ENCODE measurements at places on chromosomes 3 and 15.

DNA sequence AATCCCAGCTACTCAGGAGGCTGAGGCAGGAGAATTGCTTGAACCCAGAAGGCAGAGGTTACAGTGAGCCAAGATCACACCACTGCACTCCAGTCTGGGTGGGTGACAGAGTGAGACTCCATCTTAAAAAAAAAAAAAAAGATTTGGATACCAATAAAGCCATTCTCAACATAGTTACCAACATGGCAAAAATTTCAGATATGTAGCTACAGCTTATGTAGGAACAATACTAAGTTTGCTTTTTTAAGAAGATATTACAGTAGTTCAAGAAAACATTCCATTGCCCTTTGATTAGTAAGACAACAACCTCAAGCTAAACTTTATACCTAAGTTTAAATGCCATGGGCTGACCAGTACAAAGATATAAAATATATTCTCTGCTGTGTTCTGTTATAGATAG, 34.4 kb downstream of the ZNF106 start:
- peaks cover 14% of the 10 kb centered on the region for H3K4me1 ChIP-seq
- H3K36me3 ChIP-seq, result peaks cover 10% of the 10 kb centered on the region
- no peak overlapping the region for H3K4me3 ChIP-seq
- DNase-seq, result no peak
- H3K27ac ChIP-seq, result no peak overlapping the region
- no peaks in the 10 kb centered on the region for H3K27me3 ChIP-seq

DNA sequence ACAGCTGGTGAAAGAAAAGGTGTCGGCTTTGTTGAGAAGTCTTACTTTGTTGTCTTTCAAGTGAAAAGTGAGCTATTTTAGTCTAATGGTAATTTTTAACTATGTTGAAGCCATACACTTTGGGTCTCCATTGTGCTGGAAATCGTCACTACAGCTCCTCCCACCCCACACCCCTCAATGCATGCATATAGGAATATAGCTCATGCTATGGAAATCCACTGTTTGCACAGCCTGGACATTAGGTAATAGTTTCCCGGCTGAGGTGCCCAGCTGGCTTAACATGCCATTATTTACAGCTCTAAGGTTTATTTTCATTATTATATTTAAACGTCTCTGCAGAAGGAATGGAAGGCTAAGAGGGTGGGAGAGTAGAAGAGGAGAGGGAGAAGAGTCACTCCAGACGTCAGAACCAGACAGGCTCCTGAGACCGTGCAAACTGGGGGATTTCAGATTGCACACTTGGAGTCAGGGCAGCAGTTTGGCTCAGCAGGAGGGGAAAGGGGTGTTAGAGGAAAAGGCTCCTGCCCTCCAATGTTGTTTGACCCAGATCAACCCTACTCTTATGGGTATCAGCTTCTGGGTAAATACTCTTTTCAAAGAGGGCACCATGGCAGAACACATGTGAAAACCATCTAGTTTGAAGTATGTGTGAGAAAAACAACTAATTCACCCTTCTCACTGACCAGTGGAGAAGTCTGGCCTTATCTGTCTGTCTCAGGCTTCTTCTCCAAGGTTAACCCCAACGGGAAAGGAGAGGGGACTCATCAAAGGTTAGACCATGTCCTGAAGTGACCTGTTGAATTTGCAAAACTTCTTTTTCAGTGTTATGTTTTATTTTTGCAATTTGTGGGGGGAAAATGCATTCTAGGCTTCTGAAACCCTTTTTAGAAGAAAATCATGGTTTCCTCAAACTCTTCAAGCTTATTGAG, 218.7 kb upstream of the CTDSPL start:
- H3K4me1 ChIP-seq, result no peaks in the 10 kb centered on the region
- H3K36me3 ChIP-seq, result no peaks in the 10 kb centered on the region
- H3K27me3 ChIP-seq, result peaks cover 6% of the 10 kb centered on the region
- H3K27ac ChIP-seq, result no peak overlapping the region

DNA sequence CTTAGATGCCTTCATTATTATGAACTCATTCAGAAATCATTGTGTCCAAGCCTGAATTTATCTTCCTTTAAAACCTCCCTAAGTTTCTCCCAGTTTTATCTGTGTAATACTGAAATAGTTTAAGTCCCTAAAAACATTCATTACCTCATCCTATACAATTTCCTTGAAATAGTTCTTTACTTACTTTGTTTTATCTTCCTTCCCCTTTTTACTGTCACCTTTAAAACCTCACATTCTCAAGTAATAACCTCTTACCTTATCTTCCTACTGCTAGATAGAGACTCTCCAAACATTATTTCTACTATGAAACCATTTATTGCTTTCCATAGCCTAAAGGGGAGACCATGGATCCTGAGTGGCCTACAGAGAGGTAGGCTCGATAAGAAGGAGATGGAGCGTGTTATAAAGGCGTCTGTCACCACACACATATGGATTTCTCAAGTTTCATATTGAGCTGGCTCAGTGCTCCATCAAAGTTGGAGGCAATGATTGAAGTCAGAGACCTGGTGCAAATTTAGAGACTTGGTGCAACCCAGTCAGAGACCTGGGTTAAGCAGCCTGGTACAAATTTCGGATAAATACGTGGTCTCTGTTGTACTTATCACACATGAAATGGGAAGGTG, 140.4 kb downstream of the NFKBIZ start:
- H3K4me1 ChIP-seq, result peaks cover 57% of the 10 kb centered on the region
- no peak for DNase-seq
- peak overlapping the region; percentile 78 for H3K27ac ChIP-seq
- peaks cover 5% of the 10 kb centered on the region for H3K36me3 ChIP-seq

DNA sequence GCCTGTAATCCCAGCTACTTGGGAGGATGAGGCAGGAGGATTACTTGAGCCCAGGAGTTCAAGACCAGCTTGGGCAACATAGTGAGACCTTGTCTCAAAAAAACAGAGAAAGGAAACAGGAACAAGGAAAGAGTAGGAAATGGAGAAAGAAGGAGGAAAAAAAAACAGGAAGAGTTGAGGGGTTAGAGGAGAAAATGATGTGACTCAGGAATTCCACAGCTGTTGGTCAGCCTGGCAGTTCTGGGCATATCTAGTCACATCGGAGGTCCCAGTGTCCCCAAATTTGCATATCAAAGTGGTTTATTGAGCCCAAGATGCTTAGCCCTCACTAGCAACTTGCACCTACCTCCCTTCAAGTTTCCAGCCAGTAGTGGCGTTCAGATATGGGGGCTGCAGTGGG, 18.8 kb upstream of the JMJD7 start:
- DNase-seq, result no peak
- H3K36me3 ChIP-seq, result peaks cover 19% of the 10 kb centered on the region
- H3K27ac ChIP-seq, result no peak overlapping the region
- no peak overlapping the region for H3K4me3 ChIP-seq

- no peaks in the 10 kb centered on the region for H3K4me1 ChIP-seq
- H3K27me3 ChIP-seq, result no peaks in the 10 kb centered on the region
- no peaks in the 10 kb centered on the region for H3K36me3 ChIP-seq
- no peak overlapping the region for H3K4me3 ChIP-seq
- no peak overlapping the region for H3K27ac ChIP-seq
- no peak for DNase-seq
Observed at GRCh38 chr3:64650096-64650622, 37.6 kb downstream of the ADAMTS9 start.

GRCh38 chr3:65846936-65847335, 191.8 kb downstream of the MAGI1 start:
- H3K27me3 ChIP-seq, result no peaks in the 10 kb centered on the region
- H3K36me3 ChIP-seq, result no peaks in the 10 kb centered on the region
- DNase-seq, result no peak
- H3K4me1 ChIP-seq, result no peaks in the 10 kb centered on the region

Data from stimulated activated naive B cell treated with anti-CD40 and anti-IgM and Interleukin-4, amounts not matched to agents 10 μg/mL and 1 μg/mL and 100 μg/mL, for 72 hours (primary cell).